ENCODE measurements at places on chromosomes 6 and 20. TPM values are rescaled to one million over a fixed set of nuclear protein-coding genes. Genes with fewer than 3 reads are reported as not detected.

DNA sequence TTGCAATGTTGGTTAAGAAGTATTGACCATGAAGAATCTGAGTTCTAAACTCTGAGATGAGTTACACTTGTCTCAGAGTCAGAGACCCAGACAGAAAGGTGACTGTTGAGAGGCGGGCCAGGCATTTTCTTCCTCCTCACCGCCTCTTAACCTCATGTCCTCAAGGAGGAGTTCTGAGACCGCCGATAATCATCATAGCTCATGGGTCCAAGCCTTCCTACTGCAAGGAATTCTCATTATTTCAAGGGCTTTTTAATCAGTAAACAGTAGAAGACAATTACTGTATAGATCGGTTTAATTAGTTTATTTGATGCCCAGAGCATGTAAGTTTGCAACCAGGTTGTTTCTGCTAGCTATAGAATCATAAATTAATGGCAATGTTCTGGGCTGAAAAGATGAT lies 382.4 kb upstream of the MMS22L start:
- DNase-seq: no peak

DNA sequence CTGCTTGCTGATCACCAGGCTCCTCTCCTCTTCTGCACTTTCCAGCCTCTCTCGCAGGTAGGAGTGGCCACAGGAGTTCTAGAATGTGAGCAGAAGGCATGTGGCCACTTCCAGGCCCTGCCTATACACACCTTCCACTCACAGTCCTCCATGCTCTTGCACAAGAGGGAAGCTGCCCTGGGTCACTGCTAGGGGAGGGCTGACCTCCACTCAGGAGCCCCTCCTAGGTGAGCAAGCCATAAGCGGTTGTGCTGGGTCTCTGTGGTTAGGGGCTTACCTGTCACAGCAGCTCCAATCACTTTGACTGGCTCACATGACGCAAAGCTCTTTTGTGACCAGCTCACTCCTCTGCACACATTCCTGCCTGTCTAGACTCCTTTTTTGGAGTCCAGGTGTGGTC lies 68.2 kb downstream of the TMEM242 start:
- no peak for DNase-seq

DNA sequence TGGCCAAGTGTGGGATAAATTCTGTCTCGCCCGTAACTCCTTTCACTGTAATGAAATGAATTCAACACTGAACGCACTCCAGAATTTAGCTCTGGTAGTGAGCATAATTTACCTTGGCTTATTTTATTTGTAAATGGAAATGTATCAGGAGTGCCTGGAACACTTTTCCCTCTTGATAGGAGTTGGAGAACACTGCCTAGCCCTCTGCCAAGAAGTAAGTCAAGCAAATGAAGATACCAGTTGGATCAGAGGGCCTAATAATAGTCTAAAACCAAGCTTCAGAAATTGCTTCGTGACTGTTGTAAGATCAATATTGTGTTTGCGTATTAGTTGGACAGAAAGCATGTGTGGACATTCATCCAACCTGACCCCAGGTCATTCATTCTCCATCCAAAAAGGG lies 64.6 kb upstream of the TPD52L1 start:
- no peak for DNase-seq

DNA sequence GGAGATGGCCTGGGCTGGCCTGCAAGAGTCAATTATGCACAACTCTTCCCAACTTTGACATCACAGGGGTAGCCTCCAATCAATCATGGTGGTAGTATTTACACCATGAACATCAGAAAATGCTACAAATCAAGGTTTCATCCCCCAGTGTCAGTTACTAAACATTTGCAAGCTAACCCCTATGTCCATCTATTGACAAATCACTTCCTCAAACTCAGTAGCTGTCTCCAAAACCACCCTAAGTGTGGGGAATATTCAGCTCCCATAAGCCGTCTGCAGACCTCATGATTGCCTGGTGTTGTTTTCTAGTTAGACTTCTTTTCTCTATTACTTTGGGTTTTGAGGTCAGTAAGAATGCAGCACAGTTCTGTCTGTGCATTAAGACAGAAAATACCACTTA lies 200.8 kb upstream of the RIN2 start:
- no peak for DNase-seq

DNA sequence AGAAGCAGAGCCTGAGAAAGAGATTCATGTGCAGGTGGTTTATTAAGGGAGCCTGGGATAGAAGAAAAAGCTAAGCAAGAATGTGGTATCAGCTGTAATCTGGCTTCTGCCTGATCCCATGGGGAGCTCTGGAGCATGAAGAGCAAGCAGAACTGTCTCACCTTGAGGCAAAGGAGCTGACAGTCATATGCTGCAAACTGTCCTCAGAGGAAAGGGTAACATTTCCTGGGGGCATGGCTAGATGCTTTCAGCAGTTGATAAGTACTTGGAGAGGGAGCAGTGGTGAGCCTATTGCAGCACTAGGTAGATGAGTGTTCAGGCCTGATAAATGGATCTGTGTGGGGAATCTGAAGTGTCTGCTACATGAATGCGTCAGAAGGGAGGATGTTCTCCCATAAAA lies 621.5 kb upstream of the BTBD3 start:
- no peak for DNase-seq

DNA sequence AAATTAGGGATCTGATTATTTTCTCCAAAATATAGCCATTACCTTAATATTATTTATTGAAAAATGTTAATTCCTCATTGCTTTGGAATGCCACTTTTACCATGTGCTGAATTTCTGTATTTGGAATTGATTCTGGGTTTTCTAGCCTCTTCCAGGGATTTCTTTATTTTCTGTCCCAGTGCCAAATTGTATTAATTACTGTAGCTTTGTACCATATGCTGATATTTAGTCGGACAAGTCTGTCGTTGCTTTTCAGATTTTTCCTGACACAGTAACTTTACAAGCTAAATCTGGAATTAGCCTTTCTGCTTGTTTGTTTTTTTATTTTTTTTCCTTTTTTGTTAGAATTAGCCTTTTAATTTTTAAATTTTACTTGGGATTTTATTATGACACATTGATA lies 10.9 kb upstream of the TMEM14B start:
- no peak for DNase-seq

DNA sequence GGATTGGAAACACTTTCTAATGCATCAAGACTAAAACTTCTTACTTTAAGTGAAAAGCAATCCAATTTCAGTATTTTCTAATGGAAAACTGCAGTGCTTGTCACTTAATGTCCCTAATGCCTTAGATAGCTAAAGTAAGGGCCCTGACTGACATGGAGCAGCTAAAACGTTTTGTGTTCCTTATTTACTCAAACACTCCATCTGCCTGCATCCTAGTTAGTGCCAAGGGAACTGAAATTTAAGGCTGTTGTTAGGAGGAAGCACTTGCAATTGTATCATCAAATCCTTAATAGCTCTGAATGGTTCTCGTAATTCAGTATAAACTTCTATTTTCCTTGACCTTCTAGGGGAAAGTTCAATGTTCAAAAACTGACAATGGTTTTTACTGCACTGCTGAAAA lies 127.4 kb downstream of the GJA10 start:
- DNase-seq: no peak

GRCh38 chr20:38842558-38842981 lies 37.1 kb downstream of the PPP1R16B start:
- no peak for DNase-seq

DNA sequence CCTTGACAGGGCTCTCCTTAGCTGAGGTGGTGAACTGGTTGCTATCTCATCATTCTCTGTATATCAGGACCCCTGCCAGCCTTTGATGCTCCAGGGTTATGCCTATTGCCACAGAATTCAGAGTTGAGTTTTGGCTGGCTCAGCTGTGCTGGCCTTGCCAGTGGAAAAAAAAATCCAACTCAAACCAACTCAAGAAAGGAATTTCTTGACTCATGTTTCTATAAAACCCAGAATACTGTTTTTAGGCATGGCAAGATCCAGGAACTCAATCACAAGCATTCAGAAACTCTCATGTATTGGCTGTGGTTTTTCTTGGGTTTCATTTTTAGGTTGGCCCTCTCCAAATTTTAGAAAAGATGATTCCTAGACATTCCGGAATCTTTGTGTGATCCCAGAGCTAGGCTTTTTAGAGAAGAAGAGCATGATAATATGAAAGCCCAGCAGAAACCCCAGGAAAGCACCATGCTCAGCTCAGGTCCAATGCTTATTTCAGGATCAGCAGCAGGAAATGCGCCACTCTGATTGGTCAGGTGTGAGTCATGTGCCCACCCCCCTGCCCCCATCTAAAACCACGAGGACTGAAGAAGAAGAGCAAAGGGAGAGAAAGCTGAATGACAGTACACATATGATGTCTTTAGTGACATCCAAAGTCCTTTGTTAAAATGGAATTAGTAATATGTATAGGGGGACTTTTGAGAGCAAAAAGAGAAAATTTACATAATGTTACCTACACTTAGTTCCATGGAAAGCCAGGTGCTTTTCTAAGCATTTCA lies 122.9 kb downstream of the RNF144B start:
- no peak for DNase-seq

GRCh38 chr20:37801921-37802320 lies 101.0 kb upstream of the VSTM2L start:
- DNase-seq: no peak

GRCh38 chr20:50320901-50321796 lies 130.5 kb downstream of the CEBPB start:
- peak; percentile 89 for DNase-seq

DNA sequence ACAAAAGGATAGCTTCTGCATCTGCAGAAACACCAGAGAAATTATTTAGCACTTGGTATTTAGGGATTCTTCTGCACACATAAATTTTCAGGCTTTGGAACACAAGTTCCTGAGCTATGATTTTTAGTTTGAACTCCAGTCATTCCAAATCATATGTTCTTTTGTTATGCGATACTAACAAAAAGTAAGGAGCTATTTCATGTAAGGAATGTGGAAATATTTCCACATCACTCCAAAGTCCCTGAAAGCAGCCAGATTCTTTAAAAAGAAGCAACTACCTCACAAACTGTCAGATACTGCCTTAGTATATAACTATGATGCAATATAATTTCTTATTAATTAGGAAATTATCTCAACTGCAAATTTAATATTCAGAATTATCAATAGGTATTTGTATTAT lies 106.9 kb downstream of the RNGTT start:
- no peak for DNase-seq

- DNase-seq: no peak
Measured at GRCh38 chr20:46293084-46293483, 15.2 kb downstream of the CDH22 start.

GRCh38 chr6:105759015-105759414 lies 327.1 kb upstream of the PRDM1 start:
- no peak for DNase-seq

GRCh38 chr6:17432356-17432755 lies 39.0 kb downstream of the CAP2 start:
- DNase-seq: no peak

GRCh38 chr6:108452711-108453195 lies 108.0 kb upstream of the FOXO3 start:
- no peak for DNase-seq

DNA sequence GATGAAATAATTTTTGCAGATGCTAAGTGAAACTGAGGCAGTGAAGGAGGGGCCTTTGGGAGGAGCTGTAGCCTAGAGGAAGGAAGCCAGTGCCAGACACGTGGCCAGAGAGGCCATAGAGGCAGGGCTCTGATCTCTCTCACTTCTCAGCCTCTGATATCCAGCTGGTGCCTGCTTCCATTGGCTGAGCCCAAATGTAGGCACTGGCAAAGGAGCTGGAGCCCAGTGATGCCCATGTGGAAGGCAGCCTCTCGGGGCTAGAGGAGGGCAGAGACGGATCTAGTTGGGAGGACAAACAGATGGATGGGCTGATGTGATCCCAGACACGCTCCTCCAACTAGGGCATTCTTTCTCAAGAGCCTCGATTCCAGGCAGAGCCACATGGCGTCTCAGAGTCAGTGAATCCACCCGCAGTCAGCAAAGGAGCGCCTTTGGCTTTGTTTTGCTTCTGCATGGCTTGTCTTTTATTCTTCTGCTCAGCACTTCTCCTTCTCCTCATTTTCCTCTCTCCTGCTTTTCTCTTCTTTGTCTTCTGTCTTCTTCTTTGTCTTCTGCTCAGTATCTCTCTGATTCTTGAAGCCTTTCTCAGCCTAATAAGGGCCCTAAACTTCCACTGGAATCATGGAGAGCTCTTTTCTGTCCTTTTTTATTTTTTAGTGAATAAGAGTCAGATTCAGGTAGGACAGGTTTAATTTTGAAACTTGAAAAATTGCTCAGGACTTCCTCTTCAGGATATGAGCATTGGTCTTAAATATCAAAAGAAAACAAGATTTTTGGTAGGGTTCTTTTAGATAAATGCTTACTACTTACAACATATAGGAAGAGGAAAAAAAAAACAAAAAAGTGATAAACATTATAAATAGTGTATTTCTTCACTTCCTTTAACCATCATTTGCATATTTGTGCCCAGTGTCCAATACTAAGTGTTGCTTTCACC lies 41.8 kb downstream of the CYP24A1 start:
- no peak for DNase-seq

- DNase-seq: no peak
Measured at GRCh38 chr6:27311806-27312145, 297 bp downstream of the POM121L2 start.

DNA sequence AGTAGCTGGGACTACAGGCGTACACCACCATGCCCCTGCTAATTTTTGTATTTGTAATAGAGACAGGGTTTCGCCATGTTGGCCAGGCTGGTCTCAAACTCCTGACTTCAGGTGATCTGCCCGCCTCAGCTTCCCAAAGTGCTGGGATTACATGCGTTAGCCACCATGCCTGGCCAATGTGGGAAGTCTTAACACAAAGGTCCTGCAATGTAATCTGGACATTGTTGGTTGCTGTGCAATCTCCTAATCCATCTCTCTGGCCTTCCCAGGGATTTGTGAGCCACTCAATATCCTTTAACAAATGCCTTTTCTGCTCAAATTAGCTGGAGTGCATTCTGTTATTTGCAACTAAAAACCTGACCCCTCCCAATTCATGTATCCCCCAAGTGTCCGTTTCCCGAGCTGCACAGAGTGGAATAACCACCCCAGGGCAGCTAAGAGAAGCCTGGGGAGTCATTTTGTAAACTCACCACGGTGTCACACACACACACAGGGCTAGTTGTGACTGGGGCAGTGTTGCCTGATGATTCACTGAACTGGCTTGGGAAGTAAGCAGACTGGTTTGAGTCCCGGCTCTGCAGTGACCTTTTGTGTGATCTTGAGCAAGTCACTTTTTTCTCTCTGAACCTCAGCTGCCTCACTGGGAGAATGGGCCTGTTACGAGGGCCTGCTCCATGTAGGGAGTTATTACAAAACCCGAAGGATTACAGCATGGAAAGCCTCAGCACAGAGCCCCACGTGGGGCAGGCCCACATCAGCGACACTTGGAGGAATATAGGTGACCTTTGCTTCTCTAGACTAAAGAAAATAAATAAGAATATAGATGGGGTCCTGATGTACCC lies 152.3 kb downstream of the ZMYND8 start:
- DNase-seq: no peak

Gene APOM
- total RNA-seq: 1.4 TPM

Gene PLN
- total RNA-seq: 2,070 TPM

Gene SRMS
- total RNA-seq: not detected

Gene ECT2L
- total RNA-seq: 10.5 TPM

Gene TRIM10
- 0.08 TPM for total RNA-seq

Gene CLPSL2
- total RNA-seq: not detected

Gene PNLDC1
- not detected for total RNA-seq

Gene IMPG1
- total RNA-seq: not detected

Gene LRRC73
- total RNA-seq: 1.5 TPM

All from cardiac septum (tissue), 1 donor.